ENCODE measurements at places on chromosomes 3 and 15.

- DNase-seq, result peak; percentile 76
Measured at GRCh38 chr3:9168241-9168741, 81.2 kb downstream of the SRGAP3 start.

DNA sequence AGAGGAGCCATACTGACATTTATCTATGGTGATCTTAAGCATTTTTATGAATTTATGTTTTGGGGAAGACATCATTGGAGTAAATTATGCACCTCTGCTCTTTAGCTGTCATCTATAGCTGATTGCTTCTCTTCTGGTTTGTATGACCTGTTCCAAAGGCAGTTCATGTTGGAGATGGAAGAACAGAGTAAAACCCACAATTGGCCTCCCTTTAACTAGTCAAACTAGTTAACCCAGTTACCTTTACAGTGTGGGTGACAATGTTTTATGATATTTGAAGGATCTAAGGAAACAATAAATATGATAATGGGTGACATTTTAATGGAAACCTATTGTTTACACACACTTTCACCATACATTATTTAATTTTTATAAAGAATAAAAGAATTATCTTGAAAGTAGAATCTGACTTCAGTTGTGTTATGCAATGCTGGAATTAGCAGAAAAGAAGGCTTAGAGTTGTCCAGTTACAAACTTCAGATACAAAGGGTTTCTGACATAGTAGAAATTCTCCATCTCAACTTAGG, 263.5 kb downstream of the NFKBIZ start:
- no peak for DNase-seq

- DNase-seq, result peak; percentile 53
Measured at GRCh38 chr3:178536211-178537079, at the start of gene KCNMB2. KCNMB2 (plus strand) TSS chr3:178536436.

- no peak for DNase-seq
Measured at GRCh38 chr3:138135146-138135832, 3.1 kb upstream of the A4GNT start.

DNA sequence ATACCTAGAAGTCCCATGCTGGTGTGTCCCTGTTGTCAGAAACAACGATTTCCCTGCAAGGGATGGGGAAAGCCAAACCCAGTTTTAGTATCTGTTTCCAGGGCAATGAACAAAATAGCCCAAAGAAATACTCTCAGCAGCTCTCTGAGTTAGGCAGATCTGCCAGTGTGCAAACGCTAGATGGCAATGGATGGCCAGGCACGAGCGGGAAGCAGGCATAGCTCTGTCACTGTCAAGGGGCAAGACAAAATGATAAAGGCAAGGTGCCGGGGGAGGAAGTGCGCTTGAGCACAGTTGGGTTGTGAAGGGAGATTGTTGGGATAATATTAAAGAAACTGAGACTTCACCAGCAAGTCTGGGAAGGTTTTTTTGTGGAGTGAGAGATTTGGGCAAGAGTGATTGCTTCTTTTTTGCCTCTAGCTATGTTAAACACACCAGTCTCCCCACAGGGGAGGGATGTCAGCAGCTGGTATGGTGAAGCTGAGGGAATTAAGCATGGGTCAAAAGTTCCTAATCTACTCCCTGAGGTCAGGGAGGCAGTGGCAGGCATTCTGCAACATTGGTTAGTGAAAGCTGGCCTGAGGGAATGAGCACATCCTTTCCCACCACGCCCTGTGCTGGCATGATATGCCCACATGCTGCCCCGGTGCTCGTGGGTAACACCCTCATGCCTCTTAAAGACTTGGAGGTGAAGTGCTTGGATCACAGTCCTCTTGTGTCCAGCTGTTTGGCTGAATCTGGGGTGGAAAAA, 117.5 kb downstream of the PDCD6IP start:
- peak; percentile 90 for DNase-seq

DNA sequence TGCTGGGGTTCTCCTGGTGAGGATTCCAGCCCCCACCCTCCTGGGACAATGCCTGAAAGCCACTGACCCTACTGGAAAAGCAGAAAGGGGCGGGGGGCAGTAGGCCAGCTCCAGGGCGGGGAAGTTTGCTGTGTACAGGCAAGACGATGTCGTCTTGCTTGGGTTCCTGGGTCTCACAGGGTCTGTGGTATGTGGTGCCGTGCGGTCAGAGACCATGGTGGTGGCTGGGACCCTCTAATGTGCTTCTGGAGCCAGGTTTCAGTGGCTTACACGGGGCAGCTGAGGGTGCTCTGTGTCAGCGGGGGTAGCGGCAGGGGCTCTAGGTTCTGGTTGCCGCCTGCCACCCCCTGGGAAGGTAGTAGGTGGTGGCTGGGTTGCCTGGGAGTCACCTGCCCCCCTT, 54.2 kb downstream of the RHCG start:
- no peak for DNase-seq

DNA sequence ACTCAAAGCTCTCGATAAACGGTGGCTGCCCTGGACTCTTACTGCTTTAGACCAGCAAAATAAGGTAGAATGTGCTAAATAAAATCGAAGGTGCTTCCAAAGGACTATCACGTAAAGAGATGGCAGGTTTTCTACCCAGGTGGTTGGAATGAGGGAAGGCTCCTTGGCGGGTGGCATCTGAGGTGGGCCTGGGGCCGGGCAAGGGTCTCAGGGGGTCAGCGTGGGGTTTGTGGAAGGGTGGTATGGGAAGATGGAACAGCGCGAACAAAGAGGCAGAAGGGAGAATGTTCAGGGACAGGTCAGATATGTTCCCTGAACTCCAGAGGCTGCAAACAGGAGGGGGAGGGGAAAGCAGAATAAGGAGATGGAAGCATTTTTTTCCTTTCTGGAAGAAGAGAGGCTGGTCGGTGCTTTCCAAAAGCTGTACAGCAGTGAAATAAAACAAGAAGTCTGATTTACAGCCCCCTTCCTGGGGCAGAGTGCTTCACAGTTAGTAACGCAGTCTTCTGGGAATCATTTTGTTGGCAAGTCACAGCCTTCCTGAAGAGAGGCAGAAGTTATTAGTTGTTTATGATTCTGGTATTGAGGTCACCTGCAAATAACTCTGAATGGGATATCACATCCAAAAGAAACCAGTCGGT, 58.3 kb upstream of the ATG7 start:
- no peak for DNase-seq

- DNase-seq, result no peak
Measured at GRCh38 chr3:177836671-177837070, 639.4 kb upstream of the TBL1XR1 start.

DNA sequence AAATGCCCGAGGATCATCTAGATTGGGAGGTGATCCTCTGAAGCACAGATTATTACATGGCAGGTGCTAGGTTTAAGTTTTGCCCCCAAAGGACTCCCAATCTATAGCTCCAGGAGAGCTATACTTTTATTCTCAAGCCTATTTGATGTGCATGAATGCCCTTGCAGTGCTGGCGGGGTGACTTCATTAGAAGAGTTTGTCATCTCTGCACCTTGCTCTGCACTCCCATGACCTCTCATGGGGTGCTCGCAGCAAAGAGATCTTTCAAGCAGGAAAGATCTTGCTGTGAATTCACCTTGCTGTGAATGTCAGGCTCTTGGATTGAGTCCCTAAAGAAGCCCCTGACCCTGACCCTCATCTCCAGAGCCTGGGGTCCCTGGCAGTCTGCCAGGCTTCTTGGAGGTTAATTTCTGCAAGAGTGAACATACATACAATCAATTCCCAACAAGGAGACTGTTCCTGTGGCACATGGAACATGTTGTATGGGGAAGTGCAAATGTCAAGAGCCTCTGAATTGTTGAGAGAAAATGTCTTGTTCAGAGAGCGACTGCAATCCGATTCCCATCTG, 45.9 kb downstream of the FAM43A start:
- DNase-seq, result peak; percentile 30

DNA sequence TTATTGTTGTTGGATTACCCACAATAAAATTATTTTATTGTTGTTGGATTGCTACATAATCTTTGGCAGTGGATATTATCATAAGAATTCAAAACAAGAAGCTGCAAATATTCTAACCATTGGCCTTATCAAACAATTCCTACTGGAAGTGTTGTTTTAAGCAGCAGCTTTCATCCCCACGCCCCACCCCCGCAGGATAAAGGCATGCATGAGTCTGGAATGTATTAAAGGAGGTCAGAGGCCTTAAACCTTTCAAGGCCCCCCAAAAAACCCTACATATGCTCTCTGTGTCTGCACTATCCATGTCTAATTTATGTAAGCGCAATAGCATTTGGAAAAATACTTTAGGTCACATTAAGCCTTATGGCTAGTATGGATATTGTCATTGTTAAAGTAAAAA, 23.1 kb downstream of the P3H2 start:
- DNase-seq, result no peak
